Occipital lobe (tissue), 3 donors: ENCODE measurements at places on chromosomes 7 and 10.

GRCh38 chr10:83582407-83583095 lies 556.8 kb upstream of the GHITM start:
- DNase-seq: no peak

- no peak for DNase-seq
Measured at GRCh38 chr7:140267381-140268226, 90.8 kb upstream of the KDM7A start.

- no peak for DNase-seq
Measured at GRCh38 chr10:4008676-4009382, 223.8 kb upstream of the KLF6 start.

DNA sequence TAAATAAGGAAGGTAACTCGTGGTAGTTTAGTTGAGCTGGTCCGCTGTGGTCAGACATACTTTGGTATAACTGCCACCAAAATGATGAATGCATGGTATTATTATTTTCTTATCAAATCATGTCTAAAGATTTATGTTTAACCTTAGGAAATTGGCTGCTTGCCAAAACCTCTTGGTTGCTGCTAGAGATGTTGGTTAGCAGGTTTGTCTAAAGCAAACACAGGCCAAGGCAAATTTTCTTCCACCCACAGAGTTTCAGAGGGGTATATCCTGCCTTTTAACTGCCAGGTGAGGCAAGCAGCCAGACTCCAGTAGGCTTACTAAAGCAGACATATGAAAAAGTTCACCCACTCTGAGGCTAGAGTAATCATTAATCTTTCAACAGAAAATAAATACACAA lies 101.4 kb downstream of the SEMA3E start:
- no peak for DNase-seq

GRCh38 chr7:100584054-100584682 lies 1.8 kb downstream of the LRCH4 start:
- no peak for DNase-seq

DNA sequence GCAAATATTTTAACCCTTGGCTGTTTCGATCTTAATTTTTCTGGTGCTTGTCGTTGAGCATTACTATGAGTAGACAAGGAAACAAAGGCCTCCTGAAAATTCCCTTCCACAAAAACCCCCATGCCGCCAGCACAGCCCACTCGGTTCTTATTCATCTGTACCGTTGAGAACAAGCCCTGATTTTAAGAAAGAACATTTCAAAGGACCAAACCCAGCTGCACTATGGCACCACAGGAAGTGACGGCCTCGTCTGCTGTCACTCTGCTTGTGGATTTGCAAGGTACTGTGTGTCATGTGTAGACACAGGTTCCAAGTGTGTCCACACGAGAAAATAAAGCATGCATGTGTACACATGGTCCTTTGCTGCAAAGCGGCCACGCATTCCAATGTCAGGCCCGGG lies 285.2 kb downstream of the DNAJB6 start:
- DNase-seq: no peak

GRCh38 chr7:69250958-69251357 lies 347.3 kb upstream of the AUTS2 start:
- DNase-seq: no peak

GRCh38 chr10:78656417-78657162 lies 412.2 kb upstream of the ZMIZ1 start:
- peak; percentile 16 for DNase-seq

GRCh38 chr7:2775376-2775775 lies 68.7 kb downstream of the GNA12 start:
- DNase-seq: no peak

- no peak for DNase-seq
Measured at GRCh38 chr7:28793381-28794085, 164.6 kb downstream of the TRIL start.

DNA sequence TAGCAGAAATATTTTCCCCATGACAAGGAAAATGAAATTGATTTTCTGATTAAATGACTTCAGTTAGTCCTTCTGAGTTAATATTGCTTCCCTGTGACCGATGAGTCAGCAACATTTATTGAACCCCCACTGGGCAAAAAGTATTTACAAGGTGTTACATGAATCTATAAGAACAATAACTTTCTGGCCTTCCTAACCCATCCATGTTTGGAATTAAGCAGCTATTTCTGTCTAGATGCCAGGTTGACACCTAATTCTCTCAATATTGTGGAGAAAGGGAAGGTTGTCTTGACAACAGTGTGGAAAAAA lies 112.9 kb upstream of the JAZF1 start:
- DNase-seq: no peak

DNA sequence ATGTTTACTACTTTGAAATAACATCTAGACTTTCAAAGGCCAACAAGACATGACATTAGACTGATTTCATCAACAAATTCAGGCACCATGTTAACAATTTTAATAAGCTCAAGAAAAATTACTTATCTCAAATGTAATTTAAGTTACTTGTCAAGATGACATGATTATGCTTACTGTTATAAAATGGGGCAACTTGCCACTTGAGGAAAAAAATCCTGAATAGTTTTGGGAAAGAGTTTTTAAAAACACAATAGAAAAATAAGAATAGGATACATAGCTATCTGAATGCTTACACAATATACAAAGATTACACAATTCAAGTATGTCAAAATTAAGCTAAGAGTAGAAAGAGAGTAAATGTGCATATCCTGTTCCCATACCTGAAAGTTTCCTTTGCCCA lies 85.4 kb downstream of the RNF32 start:
- no peak for DNase-seq

DNA sequence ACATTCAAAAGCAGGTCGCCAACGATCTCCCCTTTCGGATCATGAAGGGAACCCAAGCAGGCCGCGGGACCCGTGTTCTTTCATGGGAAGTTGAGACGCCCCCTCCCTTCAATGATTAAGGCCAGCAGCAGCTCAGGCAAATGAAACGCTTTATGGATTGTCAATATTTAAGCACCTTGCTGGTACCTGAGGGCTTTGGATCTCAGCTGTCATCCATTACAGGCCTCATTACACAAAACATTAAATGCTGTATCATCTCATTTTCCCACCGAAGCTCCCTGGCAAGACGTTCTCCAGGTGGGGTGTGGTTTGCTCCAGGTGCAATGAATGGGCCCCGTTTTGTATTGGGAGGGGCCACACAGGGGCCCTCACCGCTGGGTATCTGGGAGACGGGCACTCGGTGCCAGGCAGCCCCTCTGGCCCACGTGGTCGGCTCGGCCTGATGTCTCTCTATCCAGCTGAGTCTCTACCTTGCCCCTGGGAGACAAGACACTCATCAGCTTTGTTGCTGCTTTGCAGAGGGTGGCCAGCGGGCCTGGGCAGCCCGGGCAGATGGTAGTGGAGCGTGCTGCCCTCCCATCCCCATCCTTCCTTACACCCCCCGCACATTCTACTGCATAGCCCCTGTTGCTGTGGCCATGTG lies 456.1 kb upstream of the FOXK1 start:
- no peak for DNase-seq

- no peak for DNase-seq
Measured at GRCh38 chr7:50085344-50085743, 7.7 kb downstream of the ZPBP start.

DNA sequence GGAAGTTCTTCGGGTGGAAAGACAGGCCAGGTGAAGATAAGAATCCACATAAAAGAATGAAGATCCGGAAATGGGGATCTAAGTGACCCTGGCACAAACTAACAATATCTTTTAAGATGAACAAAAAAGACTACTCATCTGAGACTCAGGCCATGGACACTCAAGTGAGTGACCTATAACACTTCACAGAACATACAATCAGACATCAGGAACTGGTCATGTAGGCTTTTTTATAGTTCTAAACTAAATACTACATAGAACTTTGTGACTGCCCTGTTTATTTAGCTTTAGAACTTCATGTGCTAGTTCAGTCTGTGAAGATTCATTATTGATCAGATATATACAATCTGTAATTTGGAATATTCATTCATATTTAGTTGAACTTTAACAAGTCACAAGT lies 52.8 kb downstream of the MMRN2 start:
- DNase-seq: no peak

GRCh38 chr7:111147708-111148533 lies 57.0 kb downstream of the LRRN3 start:
- no peak for DNase-seq

DNA sequence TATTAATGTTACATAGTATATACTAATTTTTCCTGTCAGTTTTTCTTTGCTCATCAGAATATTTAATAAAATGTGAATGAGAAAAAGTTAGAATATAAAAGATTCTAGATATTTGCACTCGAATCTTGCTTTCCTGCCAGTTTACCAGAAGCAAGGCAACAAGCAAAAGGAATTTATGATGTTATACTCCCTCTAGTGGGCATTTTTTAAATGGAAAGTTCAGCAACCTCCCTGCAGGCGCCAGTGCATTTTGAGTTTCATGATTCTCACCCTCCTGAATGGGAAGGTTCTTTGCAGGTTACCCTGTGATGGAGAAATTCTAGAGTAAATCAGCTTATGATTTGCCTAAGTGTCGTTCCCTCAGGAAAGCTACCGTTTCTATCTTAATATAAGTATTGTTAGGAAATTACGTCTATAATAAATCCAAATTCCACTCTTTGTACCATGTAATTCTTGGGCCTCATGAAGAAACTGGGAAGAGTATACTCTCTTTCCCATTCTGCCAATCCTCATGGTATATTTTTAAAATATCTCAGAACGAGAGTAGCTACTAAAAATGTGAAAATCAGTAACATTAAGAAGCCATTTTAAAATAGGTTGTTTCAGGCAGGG lies 350.0 kb downstream of the CRPPA start:
- no peak for DNase-seq
